Stimulated activated CD4-positive, alpha-beta T cell treated with anti-CD3 and anti-CD28 coated beads, TNF-alpha, amount 100 ng/mL, for 1 hour (primary cell): ENCODE measurements at places on chromosomes 4 and X.

DNA sequence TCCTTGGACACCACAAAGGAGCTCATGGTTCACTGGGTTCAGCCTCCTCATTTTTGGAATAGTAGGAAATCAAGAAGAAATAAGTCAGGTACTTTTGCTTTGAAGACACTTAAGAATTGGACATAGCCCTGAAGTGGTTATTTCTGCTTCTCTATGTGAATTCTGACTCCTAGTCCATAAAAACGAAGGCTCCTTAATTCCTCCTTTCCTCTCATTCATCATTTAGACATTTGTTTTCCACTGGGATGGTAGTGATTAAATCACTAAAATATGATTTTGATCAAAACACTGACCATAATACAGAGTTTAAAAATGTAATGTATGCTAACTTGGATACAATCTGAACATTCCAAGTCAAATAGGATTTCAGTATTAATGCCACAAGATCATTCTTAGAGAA, 34.7 kb upstream of the CYP2U1 start:
- no peak for DNase-seq

- no peak for DNase-seq
These were observed 721.0 kb upstream of the NDST4 start for GRCh38 chr4:115834441-115834840.

- no peak for DNase-seq
These were observed 58.6 kb upstream of the MCF2 start for GRCh38 chrX:139766545-139766983.

GRCh38 chr4:173531086-173531965, 1.3 kb upstream of the HAND2 start:
- DNase-seq: no peak

DNA sequence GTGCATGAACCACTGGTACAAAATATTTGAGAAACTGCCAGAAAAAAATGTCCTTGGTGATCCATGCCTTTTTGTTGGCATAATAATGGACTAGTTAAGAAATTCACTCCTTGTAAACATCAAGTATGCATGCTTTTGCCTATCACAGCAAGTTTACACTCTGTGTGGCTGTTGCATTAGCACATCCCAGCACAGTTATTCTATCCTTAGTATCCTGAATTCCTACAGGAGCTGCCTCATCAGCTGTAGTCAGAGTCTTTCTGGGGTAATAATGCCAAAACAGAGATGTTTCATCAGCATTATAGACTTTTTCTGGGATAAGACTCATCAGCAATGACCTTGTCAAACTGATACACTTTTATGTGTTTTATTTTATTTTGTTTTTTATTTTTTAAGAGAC, 82.8 kb downstream of the CHIC2 start:
- DNase-seq: no peak

GRCh38 chr4:67328018-67328278, 217.4 kb downstream of the CENPC start:
- no peak for DNase-seq

DNA sequence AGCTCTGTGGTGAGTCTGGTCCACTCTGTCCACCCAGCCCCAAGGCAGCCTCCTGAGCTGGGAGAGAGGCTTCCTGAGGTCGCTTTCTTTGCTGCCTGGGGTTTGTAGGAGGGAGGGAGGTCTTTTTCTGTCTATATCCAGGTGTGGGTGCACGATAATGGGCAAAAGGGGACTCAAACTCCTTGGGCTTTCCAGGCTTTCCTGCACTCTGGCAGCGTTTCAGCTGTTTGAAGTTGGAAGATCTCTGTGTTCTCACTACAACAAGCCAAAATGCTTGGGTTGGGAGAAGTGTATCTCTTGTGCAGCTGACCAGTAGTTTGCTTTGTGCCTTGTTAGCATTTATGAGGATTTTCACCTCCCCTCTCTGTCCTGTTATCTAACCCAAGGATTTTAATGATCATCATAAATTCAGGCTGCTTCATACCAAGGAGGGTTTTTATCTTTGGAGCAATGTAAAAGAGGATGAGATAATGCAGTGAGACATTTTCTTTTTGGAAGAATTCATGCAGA, 126.3 kb downstream of the REPS2 start:
- DNase-seq: no peak

- DNase-seq: no peak
These were observed 41.8 kb upstream of the HS3ST1 start for GRCh38 chr4:11470438-11471045.

DNA sequence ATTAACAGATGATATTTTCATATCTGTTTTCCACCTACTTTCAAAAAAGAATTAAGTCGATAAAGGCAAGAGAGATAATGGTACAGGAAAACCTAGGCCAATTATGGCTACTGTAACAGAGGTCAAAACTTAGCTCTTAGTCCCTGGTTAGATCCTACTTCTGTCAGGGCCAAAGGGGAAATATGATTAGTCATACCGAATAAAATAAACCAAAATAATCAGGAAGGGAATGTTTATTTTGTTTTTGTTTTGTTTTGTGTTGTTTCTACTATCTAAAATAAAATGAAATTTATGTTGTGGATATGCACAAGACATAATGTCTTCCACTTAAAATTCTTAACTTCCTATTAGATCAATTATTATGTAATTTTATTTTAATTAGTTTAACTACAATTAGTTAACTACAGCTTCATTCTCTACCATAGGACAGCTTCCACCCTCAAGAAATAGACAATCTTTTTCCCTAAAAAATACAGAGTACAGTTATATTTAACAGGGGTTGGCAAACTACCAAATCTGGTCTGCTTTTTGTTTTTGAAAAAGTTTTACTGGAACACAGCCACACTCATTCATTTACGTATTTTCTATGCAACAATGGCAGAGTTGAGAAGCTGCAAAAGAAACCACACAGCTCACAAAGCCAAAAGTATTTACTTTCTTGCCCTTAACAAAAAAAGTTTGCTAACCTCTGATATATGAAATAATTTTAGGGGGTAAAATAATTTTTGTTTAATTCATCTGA, 25.4 kb downstream of the TMEM47 start:
- no peak for DNase-seq

DNA sequence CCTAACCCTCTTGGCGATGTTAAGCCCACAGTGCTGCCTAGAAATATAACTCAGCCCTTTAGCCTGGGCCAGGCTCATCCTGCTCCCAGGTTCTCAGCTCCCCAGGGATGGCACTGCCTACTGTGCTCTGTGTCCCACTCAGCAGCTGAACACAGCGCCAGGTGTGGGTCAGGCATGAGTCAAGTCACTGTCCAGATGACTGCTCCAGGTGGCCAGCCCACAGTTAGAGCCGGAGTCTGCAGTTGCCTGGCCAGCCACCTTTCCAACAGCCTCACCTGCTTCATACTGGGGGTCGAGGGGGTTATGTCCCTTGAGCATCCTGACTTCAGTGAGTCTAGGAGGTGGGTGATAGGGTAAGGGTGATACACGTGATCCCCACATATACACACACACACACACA, 48.4 kb downstream of the TBC1D14 start:
- DNase-seq: no peak

DNA sequence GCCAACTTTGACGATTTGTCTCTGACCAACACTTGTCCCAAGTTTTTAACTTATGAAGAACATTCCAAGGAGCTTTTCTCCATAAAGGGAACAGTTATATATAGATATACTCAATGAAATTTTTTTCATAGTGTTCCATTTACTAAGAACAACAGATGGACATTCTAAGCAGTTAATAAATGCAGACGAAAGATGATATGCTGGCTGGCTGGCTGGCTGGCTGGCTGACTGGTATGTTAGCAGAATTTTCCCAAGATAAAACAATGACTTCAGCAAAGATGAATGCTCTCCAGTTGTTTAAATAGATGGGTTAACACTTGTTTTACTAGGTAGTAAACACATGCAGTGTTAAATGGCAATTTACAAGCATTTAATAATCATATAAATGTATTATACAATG, 62.2 kb downstream of the SPANXN3 start:
- no peak for DNase-seq

- DNase-seq: no peak
These were observed 58.7 kb downstream of the UGT2B10 start for GRCh38 chr4:68874507-68874906.

GRCh38 chrX:40008791-40009461, 88.8 kb downstream of the BCOR start:
- DNase-seq: no peak

DNA sequence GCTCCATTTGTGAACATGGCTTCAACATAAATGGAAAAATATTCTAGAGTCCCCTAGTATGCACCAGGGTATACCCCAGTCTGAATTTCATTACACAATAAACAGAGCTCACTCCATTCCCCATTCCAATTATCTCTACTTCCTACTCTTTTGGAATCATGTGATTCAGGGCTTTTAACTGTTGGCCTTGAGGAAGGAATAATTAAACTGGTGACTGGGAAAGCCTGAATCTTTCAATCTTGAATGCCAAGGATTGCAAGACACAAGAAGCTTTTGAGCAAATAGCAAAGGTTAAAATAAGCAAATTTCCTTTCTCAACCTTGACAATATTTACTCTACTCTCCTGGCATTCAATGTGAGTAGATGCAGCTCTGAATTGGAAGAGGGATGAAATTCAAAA, 77.5 kb upstream of the INPP4B start:
- no peak for DNase-seq

GRCh38 chrX:151458824-151459223, 61.8 kb downstream of the VMA21 start:
- DNase-seq: no peak

- DNase-seq: no peak
These were observed 7.1 kb upstream of the SCRG1 start for GRCh38 chr4:173405840-173406606.

GRCh38 chrX:14712096-14712495, 160.8 kb downstream of the FANCB start:
- DNase-seq: no peak

- DNase-seq: no peak
These were observed 6.8 kb upstream of the SASH3 start for GRCh38 chrX:129772796-129773431.

DNA sequence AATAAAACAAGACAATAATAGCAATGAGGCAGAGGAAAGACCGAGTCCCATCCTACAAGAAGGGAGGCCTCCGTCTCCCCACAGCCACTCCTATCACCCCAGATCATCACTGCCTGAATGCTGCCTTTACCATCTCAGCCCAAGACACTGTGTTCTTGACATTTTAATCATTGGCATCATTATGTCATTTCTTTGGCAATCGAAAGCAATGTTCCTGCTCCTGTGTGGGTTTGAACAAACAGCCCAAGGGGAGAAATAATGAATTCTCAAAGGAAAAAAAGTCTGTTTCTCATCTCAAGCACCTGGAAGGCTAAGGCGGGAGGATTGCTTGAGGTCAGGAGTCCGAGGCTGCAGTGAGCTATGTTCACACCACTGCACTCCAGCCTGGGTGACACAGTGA, 73.0 kb upstream of the ACSL1 start:
- DNase-seq: no peak

- DNase-seq: no peak
These were observed at the start of gene TSC22D3 for GRCh38 chrX:107775734-107776511. TSC22D3 (minus strand) TSS chrX:107775787; CDS start chrX:107775419, 368 bp downstream.

- DNase-seq: no peak
These were observed 75.9 kb downstream of the COQ2 start for GRCh38 chr4:83208371-83209365.

DNA sequence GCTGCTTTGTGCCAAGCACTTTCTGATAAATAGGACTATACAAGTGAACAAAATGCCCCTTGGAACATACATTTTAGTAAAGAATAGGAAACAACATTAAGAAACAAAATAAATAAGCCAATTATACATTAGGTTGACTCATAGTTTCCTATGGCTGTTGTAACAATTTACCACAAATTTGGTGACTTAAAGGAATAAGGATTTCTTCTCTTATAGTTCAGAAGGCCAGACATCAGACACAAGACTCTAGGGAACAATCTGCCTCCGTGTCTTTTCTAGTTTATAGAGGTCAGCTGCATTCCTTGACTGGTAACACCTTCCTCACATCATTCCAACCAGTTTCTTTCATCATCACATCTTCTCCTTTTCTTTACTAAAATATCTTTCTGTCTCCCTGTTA, 235.9 kb upstream of the PCDH18 start:
- DNase-seq: no peak

- DNase-seq: no peak
These were observed 1017.5 kb upstream of the TENM3 start for GRCh38 chr4:181225616-181226261.

GRCh38 chr4:7323872-7324650, 110.7 kb downstream of the PSAPL1 start:
- DNase-seq: no peak

DNA sequence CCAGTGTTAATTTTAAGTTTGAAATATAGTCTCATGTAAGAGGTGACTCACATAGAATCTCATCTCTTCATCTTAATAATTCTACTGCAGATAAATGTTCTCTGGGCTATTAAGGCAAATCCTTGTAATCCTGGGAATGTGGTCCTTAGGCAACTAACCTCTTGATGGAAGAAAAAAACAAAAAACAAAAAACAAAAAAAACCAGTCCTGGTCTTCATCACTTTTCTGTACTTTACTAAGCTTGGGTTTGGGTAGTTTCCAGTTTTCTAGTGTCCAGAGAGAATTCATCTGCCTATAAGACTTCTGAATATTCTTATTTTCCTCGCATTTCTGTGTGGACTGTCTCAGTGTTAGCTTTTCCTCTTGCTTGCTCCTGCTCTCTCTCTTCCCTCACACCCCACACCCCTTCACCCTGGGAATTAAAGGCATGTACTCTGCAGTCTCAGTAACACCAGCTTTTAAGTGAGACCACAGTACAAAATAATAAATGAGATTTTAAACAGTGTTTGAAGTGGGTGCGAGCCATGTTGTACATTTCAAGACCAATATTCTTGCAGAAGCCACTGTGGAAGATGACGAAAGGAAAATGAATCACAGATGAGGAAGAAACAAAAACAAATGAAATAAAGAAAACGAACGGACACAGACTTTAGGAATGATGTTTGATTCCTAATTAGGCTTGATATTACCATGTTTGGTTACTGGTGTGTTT, 51.7 kb downstream of the HAND2 start:
- DNase-seq: no peak

GRCh38 chr4:171042989-171043524, 770.1 kb upstream of the GALNTL6 start:
- DNase-seq: no peak

GRCh38 chr4:127685292-127685691, 44.9 kb upstream of the SLC25A31 start:
- no peak for DNase-seq

GRCh38 chr4:36159208-36159607, 85.1 kb downstream of the ARAP2 start:
- no peak for DNase-seq

DNA sequence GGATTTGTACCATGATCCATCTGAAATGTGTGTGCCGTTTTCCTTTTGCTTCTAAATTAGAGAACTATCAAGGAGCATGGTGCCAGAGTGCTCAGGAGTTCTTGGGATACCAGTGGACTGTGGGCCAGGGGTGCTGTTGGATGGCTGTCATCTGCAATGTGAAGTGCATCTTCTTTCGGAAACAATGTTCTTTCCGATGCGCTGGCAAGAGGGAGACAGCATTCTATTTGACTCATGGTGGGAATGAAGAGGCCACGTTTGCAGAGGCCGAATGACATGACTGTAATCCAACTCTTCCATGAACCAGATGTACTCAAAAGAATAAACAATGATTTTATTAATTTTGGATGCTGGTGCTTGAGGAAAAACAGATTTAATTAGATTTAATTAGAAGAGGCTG, 45.5 kb downstream of the SORCS2 start:
- no peak for DNase-seq

- DNase-seq: no peak
These were observed 68.1 kb upstream of the NAP1L5 start for GRCh38 chr4:88765729-88766128.
